Activated naive CD4-positive, alpha-beta T cell treated with anti-CD3 and anti-CD28 coated beads, Interleukin-2, amount 50 U/mL, for 72 hours (primary cell): ENCODE measurements at places on chromosomes 7 and 10. TPM values are rescaled to one million over a fixed set of nuclear protein-coding genes. Genes with fewer than 3 reads are reported as not detected.

DUSP5 gene
- 23.0 TPM for total RNA-seq

PPP1R3A gene
- total RNA-seq, result not detected

MBL2 gene
- not detected for total RNA-seq

PRPS1L1 gene
- not detected for total RNA-seq

VSIR gene
- total RNA-seq, result 126 TPM

MYH16 gene
- 0.11 TPM for total RNA-seq

FAM13C gene
- total RNA-seq, result 0.18 TPM

ADRA2A gene
- not detected for total RNA-seq

FBXL13 gene
- total RNA-seq, result 0.56 TPM

AKR1B1 gene
- total RNA-seq, result 104 TPM

HHEX gene
- not detected for total RNA-seq

ZNF503 gene
- total RNA-seq, result 0.16 TPM

FAM25G gene
- not detected for total RNA-seq

RHEB gene
- 37.1 TPM for total RNA-seq

DNAJB6 gene
- 74.9 TPM for total RNA-seq

ITPRID1 gene
- total RNA-seq, result not detected

UCMA gene
- not detected for total RNA-seq

TACC2 gene
- not detected for total RNA-seq
